ENCODE measurements at places on chromosomes 1 and 21.

GRCh38 chr1:29793653-29794348 lies 557.5 kb downstream of the PTPRU start:
- peak; percentile 23 for DNase-seq

DNA sequence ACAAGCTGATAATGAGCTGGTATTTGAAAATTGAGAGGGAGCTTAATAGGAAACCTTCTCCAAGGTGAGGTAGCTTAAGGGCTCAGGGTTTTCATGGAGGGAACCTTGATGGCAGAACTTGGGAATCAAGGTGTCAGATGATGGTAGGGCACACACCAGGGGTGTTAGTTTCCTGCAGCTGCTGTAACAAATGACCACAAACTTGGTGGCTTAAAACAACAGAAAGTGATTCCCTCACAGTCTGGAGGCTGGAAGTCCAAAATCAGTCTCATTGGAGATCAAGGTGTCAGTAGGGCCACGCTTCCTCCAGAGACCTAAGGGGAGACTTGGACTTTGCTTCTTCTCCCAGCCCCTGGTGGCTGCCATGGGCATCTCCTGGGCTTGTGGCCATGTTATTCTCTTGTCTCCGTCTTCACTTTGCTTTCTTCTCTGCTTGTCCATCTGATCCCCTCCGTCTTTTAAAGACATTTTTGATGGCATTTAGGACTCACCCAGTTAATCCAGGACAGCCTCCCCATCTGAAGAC lies 45.5 kb downstream of the HUNK start:
- no peak for DNase-seq

DNA sequence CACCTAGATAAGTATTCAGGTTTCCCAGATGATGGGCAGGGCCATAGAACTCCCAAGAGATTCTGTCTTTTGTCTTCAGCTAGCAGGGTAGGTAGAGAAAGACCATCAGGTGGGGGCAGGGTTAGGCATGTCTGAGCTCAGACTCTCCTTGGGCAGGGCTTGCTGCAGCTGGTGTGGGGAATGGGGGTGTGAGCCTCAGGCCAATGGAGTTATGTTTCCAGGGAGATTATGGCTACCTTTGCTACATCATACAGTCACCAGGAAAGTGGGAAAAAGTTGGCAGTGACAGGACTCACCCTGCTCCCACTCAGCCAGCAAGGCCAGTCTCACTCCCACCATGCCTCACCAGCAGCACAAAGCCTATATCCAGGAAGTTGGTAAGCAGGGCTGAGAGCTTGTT lies 77.8 kb downstream of the DRAM2 start:
- DNase-seq = no peak

GRCh38 chr1:203401199-203401877 lies 50.4 kb upstream of the FMOD start:
- DNase-seq = no peak

GRCh38 chr1:41416552-41417334 lies 55.5 kb downstream of the FOXO6 start:
- peak; percentile 79 for DNase-seq

- no peak for DNase-seq
Measured at GRCh38 chr1:38132681-38133080, 86.1 kb upstream of the POU3F1 start.

DNA sequence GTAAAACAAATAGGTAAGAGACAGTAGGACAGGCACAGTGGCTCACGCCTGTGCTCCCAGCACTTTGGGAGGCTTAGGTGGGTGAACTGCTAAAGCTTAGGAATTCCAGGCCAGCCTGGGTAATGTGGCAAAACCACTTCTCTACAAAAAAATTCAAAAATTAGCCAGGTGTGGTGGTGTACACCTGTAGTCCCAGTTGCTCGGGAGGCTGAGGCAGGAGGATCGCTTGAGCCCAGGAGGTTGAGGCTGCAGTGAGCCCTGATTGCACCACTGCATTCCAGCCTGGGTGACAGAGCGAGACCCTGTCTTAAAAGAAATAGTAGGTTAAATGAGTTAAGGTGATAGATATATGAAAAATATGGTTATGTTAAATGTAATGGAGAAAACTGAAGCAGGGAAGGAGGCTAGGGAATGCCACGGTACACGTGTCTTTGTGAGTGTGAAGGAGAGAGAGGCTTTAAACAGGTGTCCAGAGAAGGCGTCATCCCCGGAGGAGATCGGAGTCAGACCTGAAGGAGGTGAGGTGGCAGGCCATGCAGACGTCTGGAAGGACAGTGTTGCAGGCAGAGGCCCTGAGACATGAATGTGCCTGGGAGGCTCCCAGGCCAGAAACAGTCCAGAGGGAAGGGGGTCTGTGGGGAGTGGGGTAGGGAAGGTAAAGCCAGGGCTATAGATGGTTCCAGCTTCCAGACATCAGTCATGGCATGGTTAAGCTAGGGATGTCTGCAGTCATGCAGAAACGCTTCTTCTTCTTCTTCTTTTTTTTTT lies 7.2 kb upstream of the RIPPLY3 start:
- DNase-seq = no peak
